ENCODE measurements at places on chromosomes 4 and X. TPM values are rescaled to one million over a fixed set of nuclear protein-coding genes. Genes with fewer than 3 reads are reported as not detected.

HOPX gene
- 36.9 TPM for total RNA-seq

PNCK gene
- total RNA-seq = not detected

DMRTC1B gene
- not detected for total RNA-seq

MAGEB6 gene
- total RNA-seq = not detected

TRIM60 gene
- total RNA-seq = not detected

ABCG2 gene
- total RNA-seq = 0.75 TPM

HAND2 gene
- not detected for total RNA-seq

ZXDA gene
- total RNA-seq = 3.1 TPM

COL4A6 gene
- not detected for total RNA-seq

GCNA gene
- 3.6 TPM for total RNA-seq

ESX1 gene
- total RNA-seq = 0.14 TPM

SMIM10 gene
- total RNA-seq = 0.41 TPM

CXXC4 gene
- total RNA-seq = not detected

TRMT2B gene
- total RNA-seq = 23.6 TPM

ZFP42 gene
- total RNA-seq = not detected

SRPX2 gene
- total RNA-seq = not detected

MAGEA12 gene
- not detected for total RNA-seq

CT45A10 gene
- total RNA-seq = not detected

GPR119 gene
- not detected for total RNA-seq

LIMCH1 gene
- total RNA-seq = not detected

PNPLA4 gene
- 5.0 TPM for total RNA-seq

FAT4 gene
- not detected for total RNA-seq

RBM46 gene
- total RNA-seq = not detected

RASSF6 gene
- not detected for total RNA-seq

SLITRK4 gene
- not detected for total RNA-seq

UGT2A1 gene
- total RNA-seq = not detected

TMSB15B gene
- total RNA-seq = 7.2 TPM

TEX13B gene
- not detected for total RNA-seq

TKTL2 gene
- total RNA-seq = not detected

POU4F2 gene
- not detected for total RNA-seq

PAGE5 gene
- total RNA-seq = not detected

TBC1D1 gene
- 53.6 TPM for total RNA-seq

CCNA2 gene
- total RNA-seq = 88.3 TPM

UPF3B gene
- total RNA-seq = 10.3 TPM

AFP gene
- total RNA-seq = not detected

SCRG1 gene
- total RNA-seq = not detected

CD99 gene
- 387 TPM for total RNA-seq

AFM gene
- not detected for total RNA-seq

ART3 gene
- total RNA-seq = not detected

USP51 gene
- total RNA-seq = 2.0 TPM

TAF1 gene
- total RNA-seq = 45.5 TPM

CSAG2 gene
- not detected for total RNA-seq

SLC10A7 gene
- 24.0 TPM for total RNA-seq

Measured in T-helper 2 cell treated with Interferon-gamma antibody and Interleukin-4, amounts not matched to agents 100 ng/mL and 5 ng/mL, for 36 hours (primary cell).